ENCODE measurements at places on chromosomes 13 and 19. TPM values are rescaled to one million over a fixed set of nuclear protein-coding genes. Genes with fewer than 3 reads are reported as not detected.

Gene ZNF723
- total RNA-seq: not detected

Gene ZNF534
- total RNA-seq: 0.29 TPM

Gene FUT1
- total RNA-seq: 6.2 TPM

Gene COX7A1
- 2,982 TPM for total RNA-seq

Gene DNAAF3
- total RNA-seq: 3.5 TPM

Gene SLC46A3
- 15.5 TPM for total RNA-seq

Gene LHFPL6
- 60.3 TPM for total RNA-seq

Gene TEX29
- not detected for total RNA-seq

Gene ZNF221
- total RNA-seq: 2.8 TPM

Gene IGSF23
- total RNA-seq: not detected

Gene NFIX
- 142 TPM for total RNA-seq

Gene ZNF439
- 4.6 TPM for total RNA-seq

Gene ZNF526
- 4.8 TPM for total RNA-seq

Gene CLEC17A
- total RNA-seq: not detected

Gene CAPN12
- 0.88 TPM for total RNA-seq

Gene WDR87
- total RNA-seq: not detected

Gene TMEM145
- total RNA-seq: not detected

Gene MADCAM1
- total RNA-seq: 0.29 TPM

Gene PPM1N
- total RNA-seq: not detected

Gene SLITRK1
- total RNA-seq: not detected

Gene SPACA4
- total RNA-seq: not detected

Gene TPTE2
- not detected for total RNA-seq

Gene STXBP2
- total RNA-seq: 4.6 TPM

Gene PSG6
- total RNA-seq: not detected

Gene CGB8
- not detected for total RNA-seq

Gene ATP4A
- total RNA-seq: not detected

Gene TUBA3C
- total RNA-seq: 0.58 TPM

Gene PCSK4
- 0.97 TPM for total RNA-seq

Gene KLK7
- total RNA-seq: not detected

Gene HCN2
- 15.7 TPM for total RNA-seq

Gene C13orf42
- total RNA-seq: not detected

Gene RLN3
- total RNA-seq: not detected

Gene PAK4
- 11.6 TPM for total RNA-seq

Gene NCAN
- not detected for total RNA-seq

Gene KLK10
- total RNA-seq: 0.20 TPM

Gene HRC
- 544 TPM for total RNA-seq

Gene GGACT
- total RNA-seq: 2.4 TPM

Gene PRRG2
- total RNA-seq: 0.69 TPM

Gene POU4F1
- not detected for total RNA-seq

Gene SLC25A42
- 28.0 TPM for total RNA-seq

Gene PTPRH
- total RNA-seq: 1.5 TPM

Gene FXYD3
- not detected for total RNA-seq

Gene IL12RB1
- total RNA-seq: 0.40 TPM

Gene GPR180
- 3.1 TPM for total RNA-seq

Gene RASGRP4
- total RNA-seq: 3.8 TPM

Gene POU2F2
- 0.18 TPM for total RNA-seq

Gene ZNF345
- 3.1 TPM for total RNA-seq

Gene CCDC122
- total RNA-seq: 3.7 TPM

Gene GARIN5A
- 0.82 TPM for total RNA-seq

Gene C19orf85
- total RNA-seq: not detected

Gene ZNF878
- total RNA-seq: not detected

Gene SIGLEC8
- not detected for total RNA-seq

Gene FUT3
- not detected for total RNA-seq

Gene KLF2
- 37.8 TPM for total RNA-seq
